ENCODE measurements at places on chromosomes 5 and 9.

GRCh38 chr5:72656756-72657513, 149.7 kb upstream of the ZNF366 start:
- no peak for DNase-seq

GRCh38 chr9:99962680-99963261, 56.3 kb downstream of the STX17 start:
- DNase-seq, result no peak

- no peak for DNase-seq
Measured at GRCh38 chr9:19379283-19379682, 753 bp downstream of the RPS6 start.

DNA sequence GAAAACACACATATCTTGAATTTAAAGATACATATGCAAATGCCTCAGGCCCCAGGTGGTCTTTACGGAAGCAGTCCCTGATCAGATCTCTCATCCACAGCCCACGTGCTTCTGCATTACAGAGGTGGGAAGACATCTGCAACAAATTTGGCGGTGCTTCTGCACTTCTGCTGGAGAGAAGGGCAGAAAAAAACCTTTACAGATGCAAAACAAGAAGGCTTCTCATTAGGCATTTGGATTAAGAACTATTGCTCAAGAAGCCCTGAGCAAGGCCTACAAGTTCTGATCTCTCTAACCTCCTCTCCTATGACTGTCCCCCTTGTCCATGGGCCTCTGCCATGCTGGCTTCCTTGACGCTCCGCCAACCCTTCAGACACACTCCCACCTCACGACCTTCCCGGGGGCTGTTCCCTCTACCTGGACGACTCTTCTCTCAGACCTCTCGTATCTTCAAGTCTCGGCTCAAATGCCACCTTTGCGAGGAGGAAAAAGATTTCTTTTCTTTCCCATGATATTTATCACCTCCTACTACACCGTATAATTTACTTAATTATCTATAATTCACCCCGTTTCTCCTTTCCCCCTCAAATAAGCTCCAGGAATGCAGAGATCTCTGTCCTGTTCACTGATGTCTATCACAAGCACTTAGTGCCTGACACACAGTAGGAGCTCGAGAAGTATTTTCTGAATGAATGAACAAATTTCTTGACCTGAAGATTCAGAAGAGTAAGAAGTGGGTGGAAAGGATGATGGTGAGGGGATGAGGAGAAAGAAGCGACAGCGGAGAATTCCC, 1.1 kb downstream of the MTMR12 start:
- DNase-seq, result no peak

DNA sequence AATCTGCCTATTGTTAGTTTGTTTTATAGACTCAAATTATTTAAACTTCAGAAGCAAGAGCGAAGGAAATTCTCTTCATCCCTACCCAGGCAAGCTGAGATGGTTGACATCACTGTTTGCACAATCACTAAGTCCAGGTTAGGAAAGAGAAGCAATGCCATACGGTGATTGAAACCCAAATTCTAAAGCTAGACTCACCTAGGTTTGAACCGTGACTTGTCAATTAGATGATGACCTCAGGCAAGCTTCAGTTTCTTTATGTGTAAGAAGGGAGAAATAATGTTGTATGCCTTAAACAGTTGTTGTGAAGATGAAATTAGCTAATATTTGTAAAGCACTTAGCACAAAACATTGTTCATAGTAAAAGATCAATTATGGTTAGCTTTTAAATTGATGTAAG, 96.5 kb upstream of the ANKRD55 start:
- no peak for DNase-seq

DNA sequence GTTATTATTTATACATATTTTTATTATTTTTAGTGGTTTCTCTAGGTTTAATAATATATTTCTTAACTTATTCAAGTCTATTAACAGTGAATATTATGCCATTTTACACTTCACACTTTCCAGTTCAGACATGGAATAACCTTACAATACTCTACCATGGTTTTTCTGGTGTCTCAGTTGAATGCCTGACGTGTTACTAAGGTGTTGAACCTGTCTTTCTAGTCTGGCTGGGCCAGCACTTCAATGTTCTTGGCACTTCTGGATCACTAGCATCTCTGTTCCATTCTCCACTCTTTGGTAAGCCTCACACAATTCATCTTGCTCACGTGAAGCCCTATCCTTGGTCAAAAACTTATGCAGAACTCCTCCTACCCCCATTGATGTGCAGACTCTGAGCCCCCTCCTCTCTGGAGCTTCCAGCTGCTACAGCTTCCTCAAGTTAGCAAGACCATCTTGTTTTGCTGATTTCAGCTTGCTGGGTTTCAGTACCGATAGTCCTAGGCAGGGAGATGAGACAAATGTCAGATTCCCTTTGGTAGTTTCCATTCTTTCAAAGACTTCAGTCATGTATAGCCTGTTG, 243.1 kb downstream of the FBXO4 start:
- DNase-seq, result no peak

- no peak for DNase-seq
Measured at GRCh38 chr9:111752455-111752854, 42.3 kb downstream of the SHOC1 start.

DNA sequence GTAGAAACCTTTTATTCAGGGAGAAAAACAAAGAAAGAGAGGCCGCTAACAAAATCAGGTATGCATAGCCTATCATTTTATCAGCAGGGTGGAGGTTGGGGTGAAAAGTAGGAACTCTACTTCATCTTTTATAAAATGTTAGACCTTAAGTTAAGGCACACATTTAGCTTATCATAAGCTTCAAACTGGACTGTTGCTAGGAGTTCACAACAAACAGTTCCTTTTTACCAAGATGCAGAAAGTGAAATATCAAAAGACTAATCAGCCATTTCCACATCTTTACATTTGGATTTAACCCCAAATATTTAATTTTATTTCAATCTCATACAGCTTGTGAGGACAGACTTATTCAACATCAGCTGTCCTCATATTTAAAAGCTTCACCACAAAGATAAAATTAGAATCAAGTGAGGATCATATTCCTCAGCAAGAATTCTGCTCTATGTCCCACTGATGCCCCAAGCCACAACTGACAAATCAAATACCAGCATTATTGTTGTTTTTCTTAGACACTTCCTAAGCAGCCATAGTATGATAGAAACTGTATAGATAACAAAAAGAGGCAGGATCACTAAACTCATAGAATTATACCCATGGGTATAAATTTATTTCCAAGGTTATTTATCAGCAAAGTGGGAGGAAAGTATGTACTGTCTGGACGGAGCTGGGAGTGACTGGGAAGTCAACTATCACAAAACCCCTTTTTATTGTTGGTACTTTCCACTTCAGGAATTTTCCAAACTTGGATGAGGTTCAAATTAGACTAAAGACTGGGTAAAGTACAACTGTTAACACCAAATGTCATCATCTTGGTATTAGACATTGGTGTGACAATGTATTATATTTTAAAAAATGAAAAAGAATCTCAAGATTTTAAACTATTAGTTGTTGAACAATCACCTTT, 29.9 kb upstream of the MYOT start:
- DNase-seq, result no peak

DNA sequence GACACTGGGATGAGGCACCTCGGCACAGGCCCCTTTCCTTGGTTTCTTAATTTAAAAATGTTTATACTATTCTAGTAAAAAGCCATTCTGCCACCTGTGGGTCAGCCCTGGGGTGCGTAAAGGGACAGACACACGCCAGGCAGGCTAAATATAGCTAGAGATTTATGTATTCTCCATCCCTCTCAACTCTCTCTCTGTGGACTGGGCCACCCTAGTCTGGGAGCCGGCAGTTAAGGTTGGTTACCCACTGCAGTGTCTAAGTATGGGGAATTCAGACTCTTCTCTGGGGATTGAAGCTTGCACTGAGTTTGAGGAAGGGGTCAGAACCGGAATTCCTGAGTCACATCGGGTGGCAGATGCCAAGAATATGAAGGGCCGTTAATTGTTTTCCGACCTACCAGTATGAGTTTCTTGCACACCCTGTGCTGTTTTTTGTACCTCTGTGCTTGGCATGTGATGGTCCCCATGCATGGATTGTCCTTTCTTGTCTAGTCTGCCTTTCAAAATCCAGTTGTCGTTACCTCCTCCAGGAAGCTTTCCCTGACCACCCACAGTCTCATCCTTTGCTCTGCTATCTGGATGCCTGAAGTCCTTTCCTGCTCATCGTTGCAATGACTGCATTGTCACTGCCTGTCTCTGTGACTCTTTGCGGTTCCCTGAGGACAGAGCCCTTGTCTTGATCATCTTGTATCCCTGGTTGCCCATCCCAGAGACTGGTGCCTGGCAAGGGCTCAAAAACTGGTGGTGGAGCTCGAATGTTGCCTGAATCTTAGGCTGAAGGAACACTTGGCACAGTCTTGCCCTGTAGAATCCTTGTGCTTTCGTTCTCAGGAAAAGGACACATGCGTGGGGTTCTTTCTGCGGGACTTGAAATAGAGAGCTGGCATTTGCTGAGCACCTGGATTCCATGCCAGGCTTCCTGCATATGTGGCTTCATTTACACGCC, 2.1 kb downstream of the NEURL1B start:
- DNase-seq, result no peak

DNA sequence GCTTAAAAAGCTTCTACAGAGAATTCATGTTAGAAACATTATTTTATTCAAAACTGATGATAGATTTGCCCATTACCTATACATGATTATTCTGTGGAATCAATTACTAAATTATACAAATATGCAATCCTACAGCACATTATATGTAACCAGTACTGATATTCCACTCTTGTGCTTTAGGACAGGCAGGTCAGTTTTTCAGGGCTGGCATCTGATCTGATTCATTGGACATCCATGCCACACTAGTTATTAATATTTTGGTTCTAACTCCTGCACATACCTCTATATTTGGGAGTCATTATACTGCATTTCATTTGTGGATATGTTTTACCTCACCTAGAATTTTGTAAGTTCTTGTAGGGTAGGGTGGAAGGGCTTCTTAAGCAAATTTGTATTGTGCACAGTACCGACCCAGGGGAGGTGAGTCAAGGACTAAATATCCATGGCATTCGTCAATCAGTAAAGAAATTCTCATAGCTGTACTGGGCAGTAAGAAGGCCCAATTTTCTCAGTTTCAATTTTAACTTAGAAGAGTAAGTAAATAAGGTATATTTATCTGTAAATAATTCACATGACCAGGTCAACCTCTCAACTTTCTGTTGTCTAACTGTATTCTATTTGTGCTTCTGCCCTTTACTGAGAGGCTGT, 33.5 kb downstream of the ELOVL7 start:
- DNase-seq, result no peak

- no peak for DNase-seq
Measured at GRCh38 chr5:69517763-69518212, 25.2 kb downstream of the OCLN start.

DNA sequence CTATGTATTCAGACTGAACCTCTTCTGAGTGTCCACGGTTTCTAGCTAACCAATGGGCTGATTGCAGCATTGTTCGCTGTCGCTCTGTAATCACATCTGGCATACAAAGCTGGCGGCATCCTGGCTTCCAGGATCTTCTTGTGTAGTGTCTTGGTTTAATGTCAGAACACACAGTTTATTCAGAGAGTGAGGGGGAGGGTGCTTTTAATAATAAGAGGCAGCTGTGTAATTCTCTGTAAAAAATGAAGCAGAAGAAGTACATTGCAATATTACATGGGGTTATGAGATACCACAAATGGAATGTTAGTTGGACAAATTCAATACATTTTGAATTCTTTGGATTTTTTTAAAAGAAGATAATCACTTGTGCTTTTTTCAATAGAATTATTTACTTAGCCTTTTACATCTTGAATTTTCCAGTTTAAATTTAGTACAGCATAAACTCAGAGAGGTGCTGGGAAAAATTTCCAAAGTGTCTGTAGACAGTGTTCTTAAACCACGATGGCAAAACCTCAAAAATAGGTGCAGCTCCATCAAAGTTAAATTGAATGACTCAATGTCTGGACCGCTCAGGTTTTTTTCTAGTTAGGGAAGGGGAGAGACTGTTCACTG, 206.0 kb downstream of the PCSK1 start:
- no peak for DNase-seq

DNA sequence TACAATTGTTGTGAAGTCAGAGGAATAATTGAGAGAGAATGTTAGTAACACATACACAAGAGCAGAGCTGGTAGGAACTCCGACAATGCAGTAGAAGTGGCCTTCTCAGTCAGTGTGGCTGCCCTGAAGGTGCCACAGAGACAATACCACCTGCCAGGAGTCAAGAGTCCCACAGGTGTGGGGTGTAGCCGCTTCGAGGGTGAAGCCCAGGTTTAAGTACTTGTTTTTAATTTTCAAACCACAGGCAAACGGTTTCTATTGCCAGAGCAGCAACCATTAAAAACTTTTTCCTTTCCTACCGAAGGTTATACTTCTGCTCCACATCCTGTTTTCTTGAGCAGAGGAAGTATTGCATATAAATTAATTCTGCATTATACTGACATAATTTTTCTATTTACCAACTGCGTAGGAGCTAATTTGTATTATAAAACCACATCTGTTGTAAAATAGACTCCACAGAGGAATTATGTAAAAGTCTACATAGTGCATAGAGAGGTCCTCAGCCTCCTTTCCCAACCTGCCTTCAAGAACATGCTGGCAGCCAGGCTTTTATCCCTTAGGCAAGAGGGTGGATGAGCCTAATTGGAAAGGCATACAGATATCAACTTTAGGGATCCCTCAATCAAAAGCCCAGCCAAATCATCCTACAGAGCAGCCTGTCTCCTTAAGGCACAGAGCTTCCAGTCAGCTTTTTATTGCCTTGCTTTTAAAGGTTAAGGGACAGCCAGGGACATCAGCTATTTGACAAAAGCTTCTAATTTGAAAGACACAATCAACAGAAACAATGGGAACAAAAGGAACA, 12.9 kb upstream of the ACTBL2 start:
- DNase-seq, result peak; percentile 92
